ENCODE measurements at places on chromosomes 3 and 15. TPM values are rescaled to one million over a fixed set of nuclear protein-coding genes. Genes with fewer than 3 reads are reported as not detected.

DNA sequence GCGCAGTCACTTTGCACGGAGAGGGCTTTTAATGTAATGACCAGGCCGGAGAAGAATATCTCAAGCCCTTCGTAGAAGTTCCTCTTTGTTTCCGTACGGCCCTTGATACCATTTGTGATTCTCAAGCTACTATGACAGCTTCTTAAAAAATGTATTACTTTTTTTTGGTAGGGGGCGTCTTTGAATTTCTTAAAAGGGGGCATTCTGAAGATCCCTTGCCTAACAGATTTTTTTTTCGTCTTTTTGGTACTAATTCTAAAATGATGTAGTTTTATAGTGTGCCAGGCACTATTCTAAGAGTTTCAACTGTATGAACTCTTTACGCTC is 614.0 kb downstream of the MCTP2 start:
- H3K27ac ChIP-seq = peak overlapping the region; percentile 92
- DNase-seq = no peak
- H3K36me3 ChIP-seq = no peaks in the 10 kb centered on the region
- no peaks in the 10 kb centered on the region for H3K27me3 ChIP-seq
- peak overlapping the region; percentile 53 for H3K4me3 ChIP-seq

DNA sequence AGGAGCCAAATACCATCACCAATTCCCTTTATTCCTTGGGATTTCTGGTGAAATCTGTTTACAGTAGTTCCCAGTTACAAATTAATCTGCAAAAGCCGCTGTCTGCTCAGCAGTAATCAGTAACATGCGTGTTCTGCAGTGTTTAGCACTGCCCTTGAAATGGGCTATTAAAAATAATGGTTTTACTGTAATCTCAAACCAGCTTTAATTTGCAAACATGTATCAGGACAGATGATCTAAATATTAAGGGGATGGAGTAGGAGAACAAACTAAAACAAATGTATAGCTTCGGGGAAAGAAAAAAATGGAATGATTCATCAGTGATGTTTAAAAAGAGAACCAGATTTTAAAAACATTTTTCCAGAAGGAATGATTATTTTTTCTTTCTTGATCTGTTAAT is 513.2 kb downstream of the MECOM start:
- no peaks in the 10 kb centered on the region for H3K36me3 ChIP-seq
- H3K4me1 ChIP-seq = peaks cover 7% of the 10 kb centered on the region
- no peak overlapping the region for H3K4me3 ChIP-seq
- DNase-seq = no peak
- no peaks in the 10 kb centered on the region for H3K27me3 ChIP-seq

GRCh38 chr3:18507333-18507732 is 82.2 kb upstream of the SATB1 start:
- H3K36me3 ChIP-seq = no peaks in the 10 kb centered on the region
- H3K27me3 ChIP-seq = no peaks in the 10 kb centered on the region
- no peak overlapping the region for H3K4me3 ChIP-seq

DNA sequence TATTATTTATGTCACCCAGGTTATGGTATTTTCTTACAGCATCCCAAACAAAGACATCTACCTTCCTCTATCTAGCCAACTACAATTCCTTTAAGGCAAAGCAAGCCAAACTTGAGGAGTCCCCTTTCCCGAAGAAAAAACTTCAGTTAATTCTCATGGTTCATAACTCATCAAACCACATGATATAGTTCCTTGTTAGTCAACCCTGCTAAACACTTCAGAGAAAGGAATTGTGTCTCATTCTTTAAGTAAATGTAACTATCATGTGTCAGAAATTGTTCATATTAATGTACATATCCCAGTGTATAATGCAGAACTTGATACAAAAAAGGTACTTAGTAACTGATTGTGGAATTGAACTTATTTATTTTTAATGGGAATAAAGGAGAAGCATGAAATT is 44.4 kb downstream of the ST3GAL6 start:
- no peaks in the 10 kb centered on the region for H3K4me1 ChIP-seq
- no peak for DNase-seq
- no peak overlapping the region for H3K27ac ChIP-seq
- no peak overlapping the region for H3K4me3 ChIP-seq

- H3K27me3 ChIP-seq = no peaks in the 10 kb centered on the region
- no peaks in the 10 kb centered on the region for H3K36me3 ChIP-seq
- no peaks in the 10 kb centered on the region for H3K4me1 ChIP-seq
These were observed 15.1 kb downstream of the CMTM7 start for GRCh38 chr3:32406486-32407408.

- DNase-seq = no peak
- peaks cover 6% of the 10 kb centered on the region for H3K36me3 ChIP-seq
- H3K4me3 ChIP-seq = no peak overlapping the region
- H3K27me3 ChIP-seq = no peaks in the 10 kb centered on the region
These were observed 1.4 kb upstream of the TRIM69 start for GRCh38 chr15:44734839-44735481.

GRCh38 chr3:155908086-155908485 is 37.6 kb downstream of the GMPS start:
- H3K36me3 ChIP-seq = peaks cover 25% of the 10 kb centered on the region
- no peak overlapping the region for H3K27ac ChIP-seq
- no peak for DNase-seq
- H3K4me3 ChIP-seq = no peak overlapping the region
- peaks cover 8% of the 10 kb centered on the region for H3K4me1 ChIP-seq

- no peaks in the 10 kb centered on the region for H3K27me3 ChIP-seq
- H3K4me1 ChIP-seq = no peaks in the 10 kb centered on the region
- no peak overlapping the region for H3K4me3 ChIP-seq
- no peak overlapping the region for H3K27ac ChIP-seq
- H3K36me3 ChIP-seq = no peaks in the 10 kb centered on the region
- DNase-seq = no peak
These were observed 17.7 kb upstream of the AADAC start for GRCh38 chr3:151796105-151796680.

DNA sequence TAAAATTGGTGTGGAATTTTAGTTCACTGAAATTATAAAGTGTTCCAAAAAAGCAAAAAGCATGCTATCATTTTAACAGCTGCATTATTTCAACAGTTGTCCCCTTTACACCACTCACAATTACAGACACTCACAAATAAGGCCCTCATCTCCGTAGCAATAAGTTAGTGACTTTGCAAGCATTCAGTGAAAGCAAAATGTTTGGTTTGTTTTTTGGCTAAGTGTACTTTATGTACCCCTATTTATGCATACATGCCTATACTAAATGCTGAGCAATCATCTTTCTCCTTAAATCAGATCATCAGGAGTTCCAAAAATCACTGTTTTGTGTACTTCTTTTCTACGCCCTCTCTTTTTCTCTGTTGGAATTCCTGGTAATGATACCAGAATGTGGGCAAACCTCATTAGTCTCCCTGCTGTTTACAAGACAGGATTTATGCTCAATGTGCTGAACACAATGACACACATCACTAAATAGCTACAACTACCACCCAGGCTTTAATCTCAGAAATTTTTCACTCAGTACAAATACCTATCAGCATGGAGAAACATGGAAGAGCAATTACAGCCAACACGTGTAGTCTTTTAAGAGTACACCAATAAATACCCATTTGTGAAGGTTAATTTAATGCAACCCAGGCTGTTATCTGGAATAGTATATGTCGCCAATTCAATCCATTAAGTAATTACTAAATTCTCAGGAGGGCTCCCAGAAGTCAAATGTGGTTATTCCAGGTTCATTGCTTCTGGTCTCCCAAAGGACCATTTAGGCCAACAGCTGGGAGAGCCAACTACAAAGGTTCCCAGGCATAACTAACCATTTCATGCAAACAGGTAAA is 12.0 kb downstream of the ALDH1A2 start:
- no peak for DNase-seq
- no peak overlapping the region for H3K27ac ChIP-seq
- no peaks in the 10 kb centered on the region for H3K36me3 ChIP-seq
- H3K27me3 ChIP-seq = no peaks in the 10 kb centered on the region
- H3K4me3 ChIP-seq = no peak overlapping the region

DNA sequence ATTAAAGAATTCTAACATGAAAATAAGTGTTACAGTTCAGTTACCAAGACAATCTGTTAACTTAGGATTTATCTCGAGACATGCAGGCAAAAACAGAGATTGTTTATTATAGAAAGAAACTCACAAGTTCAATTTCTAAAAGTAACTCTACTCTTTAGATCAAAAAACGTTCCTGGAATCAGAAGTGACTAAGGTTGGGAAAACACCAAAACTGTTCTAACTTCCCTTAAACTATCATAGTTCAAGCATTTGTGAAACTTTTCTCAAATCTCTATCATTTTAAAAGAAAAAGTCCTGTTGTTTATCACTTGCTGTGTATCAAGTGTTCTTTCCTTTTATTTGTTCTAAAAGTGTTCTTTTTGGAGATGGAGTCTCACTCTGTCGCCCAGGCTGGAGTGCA is 8.7 kb downstream of the WDR82 start:
- H3K27me3 ChIP-seq = no peaks in the 10 kb centered on the region
- peaks cover 35% of the 10 kb centered on the region for H3K4me1 ChIP-seq
- peak overlapping the region; percentile 56 for H3K27ac ChIP-seq
- H3K36me3 ChIP-seq = peaks cover 60% of the 10 kb centered on the region
- DNase-seq = no peak
- no peak overlapping the region for H3K4me3 ChIP-seq

- DNase-seq = no peak
- no peak overlapping the region for H3K4me3 ChIP-seq
- H3K27ac ChIP-seq = no peak overlapping the region
These were observed 236.8 kb downstream of the CACNA2D3 start for GRCh38 chr3:54358969-54359694.

DNA sequence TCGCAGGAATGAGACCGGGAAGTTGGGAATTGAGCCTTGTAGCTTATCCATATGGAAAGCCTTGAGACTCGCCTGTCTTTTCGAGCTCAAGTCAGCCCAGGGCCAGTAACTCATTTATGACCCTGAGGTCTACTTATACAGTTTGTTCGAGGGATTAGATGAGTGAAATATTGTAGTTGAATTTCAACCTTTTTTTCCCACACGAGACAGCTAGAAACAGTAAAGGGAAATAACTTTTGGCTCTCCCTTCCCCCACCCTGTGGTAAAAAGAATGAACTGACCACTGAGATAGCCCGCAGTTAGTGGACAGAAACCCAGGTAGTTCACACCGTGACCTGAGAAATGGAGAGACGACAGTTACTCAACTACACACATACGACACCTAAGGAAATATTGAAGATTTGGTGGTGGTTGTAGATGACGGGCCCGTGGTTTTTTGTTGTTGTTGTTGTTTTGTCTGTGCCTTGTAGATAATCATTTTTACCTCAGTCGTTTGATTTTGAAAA is 841 bp downstream of the EIF3J start:
- no peak for DNase-seq
- peak overlapping the region; percentile 96 for H3K27ac ChIP-seq
- H3K4me3 ChIP-seq = peak overlapping the region; percentile 88
- H3K27me3 ChIP-seq = no peaks in the 10 kb centered on the region
- H3K36me3 ChIP-seq = peaks cover 4% of the 10 kb centered on the region
- H3K4me1 ChIP-seq = peaks cover 12% of the 10 kb centered on the region

DNA sequence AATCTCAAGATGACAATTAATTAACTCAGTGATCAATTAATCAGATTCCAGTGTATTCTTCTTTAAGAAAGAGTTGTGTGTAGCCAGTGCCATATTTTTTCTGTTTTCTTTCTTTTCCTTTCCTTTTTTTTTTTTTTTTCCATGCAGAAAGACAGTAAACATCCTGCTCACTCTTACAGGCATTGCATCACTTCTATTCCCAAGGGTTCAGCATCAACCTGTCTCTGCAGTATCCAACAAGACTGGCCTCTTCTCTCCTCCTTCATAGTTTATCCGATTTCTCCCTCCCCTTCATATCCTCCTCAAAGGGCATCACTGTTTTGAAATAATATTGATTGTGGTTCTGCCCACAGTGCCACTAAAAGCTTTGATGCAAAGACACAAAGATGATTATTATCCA is 17.0 kb upstream of the SLC9A9 start:
- H3K36me3 ChIP-seq = no peaks in the 10 kb centered on the region
- H3K27me3 ChIP-seq = no peaks in the 10 kb centered on the region
- no peak overlapping the region for H3K4me3 ChIP-seq
- no peaks in the 10 kb centered on the region for H3K4me1 ChIP-seq

OIP5 gene
- not detected for total RNA-seq

PDHB gene
- 30.7 TPM for total RNA-seq

SIDT1 gene
- not detected for total RNA-seq

HIGD2B gene
- total RNA-seq = not detected

CHL1 gene
- total RNA-seq = 0.53 TPM

All from ascending aorta (tissue), 2 donors.